Caco-2 (cell line): ENCODE measurements at places on chromosomes 1 and 21. TPM values are rescaled to one million over a fixed set of nuclear protein-coding genes. Genes with fewer than 3 reads are reported as not detected.

ZYG11A gene
- 2.3 and 2.4 TPM in 2 replicates for total RNA-seq

BNIPL gene
- 1.9 and 2.3 TPM in 2 replicates for total RNA-seq

MANEAL gene
- 24.8 and 25.9 TPM in 2 replicates for total RNA-seq

REN gene
- not detected in 2 replicates for total RNA-seq

SELENBP1 gene
- total RNA-seq = 18.5 and 18.7 TPM in 2 replicates

ATP6V1G3 gene
- 3.5 and 4.7 TPM in 2 replicates for total RNA-seq

CFHR1 gene
- total RNA-seq = not detected in 2 replicates

C1orf198 gene
- total RNA-seq = 80.1 and 92.2 TPM in 2 replicates

SLFNL1 gene
- total RNA-seq = 0.09 and 0.18 TPM in 2 replicates

SPRR1B gene
- total RNA-seq = not detected in 2 replicates

GRCh38 chr1:151373196-151373595, 691 bp upstream of the SELENBP1 start:
- no peak for DNase-seq

GRCh38 chr1:153194331-153195050, 8.7 kb upstream of the LELP1 start:
- DNase-seq = no peak

GRCh38 chr1:155776414-155776813, 80.6 kb downstream of the GON4L start:
- no peak for DNase-seq

DNA sequence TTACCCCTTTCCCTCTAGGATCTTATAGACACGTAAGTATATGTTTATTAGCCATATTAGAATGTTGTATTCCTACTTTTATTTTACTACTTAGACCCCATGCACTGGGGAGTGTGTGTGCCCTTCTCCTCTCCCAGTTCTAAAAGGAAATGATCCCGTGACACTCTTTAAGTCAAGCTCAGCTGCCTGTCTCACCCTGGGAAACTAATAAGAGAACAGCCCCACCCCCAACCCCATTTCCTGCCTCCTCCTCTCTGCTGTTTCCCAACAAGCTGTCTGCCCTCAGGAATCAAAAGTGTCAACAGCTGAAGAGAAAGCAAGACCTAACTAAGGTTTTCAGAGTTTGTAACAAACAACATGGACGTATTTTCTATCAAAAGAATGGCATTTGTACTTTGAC, 92.6 kb upstream of the VAV3 start:
- no peak for DNase-seq

- no peak for DNase-seq
Measured at GRCh38 chr1:15215116-15215515, 31.9 kb upstream of the FHAD1 start.

DNA sequence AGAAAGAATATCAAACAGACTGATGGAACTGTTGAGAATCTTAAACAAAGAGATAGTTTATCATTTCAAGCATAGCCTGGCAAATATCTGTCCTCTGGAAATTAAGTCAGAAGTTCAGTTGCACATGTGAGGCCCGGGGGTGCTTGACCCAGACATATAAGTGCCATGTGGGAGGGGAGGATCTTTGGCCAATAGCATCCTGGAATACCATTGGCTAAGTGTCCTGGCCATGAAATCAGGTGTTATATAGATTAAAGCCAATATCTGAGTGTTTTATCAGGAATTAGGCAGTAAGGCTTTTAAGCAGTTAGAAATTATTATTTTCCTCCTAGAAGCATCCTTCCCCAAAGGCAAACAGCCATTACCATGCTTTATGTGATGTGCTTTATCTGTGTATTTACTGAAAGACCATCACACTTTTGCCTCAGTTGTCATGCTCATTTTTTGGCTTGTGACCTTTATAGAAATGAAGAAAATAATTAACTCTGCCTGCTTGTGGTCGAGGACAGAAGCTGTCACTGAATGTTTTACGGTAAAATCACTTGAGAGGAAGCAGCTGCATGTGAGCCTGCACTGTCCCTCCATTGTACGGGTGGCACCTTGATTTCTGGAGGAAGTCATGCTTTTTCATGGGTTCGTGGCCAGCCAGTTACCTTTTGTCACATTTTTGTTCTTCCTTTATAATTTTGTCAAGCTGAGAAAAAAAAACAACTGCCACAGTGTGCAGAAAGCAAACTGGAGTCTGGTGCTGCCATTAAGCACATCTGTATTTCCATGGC, 259.9 kb upstream of the FMN2 start:
- no peak for DNase-seq

GRCh38 chr1:6360117-6360496, 33.5 kb downstream of the ACOT7 start:
- DNase-seq = no peak

DNA sequence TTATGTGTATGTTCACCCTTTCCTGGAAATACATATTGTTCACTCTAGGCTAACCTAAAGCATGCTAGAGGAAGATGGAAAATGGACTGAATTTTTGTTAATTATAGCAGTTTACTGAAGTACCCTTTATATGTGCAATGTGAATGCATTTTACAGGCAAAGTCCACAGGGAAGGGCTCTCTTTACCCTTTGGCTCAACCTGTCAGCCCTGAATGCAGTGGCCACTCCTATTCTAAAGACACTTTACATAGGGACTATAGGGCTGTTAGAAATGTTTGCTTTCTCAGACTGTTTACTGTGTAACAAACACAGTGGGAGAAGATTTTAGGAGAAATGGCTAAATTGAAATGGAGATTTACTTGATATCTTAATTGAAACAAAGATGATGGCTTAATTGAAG, 78.5 kb downstream of the BRINP2 start:
- DNase-seq = no peak

DNA sequence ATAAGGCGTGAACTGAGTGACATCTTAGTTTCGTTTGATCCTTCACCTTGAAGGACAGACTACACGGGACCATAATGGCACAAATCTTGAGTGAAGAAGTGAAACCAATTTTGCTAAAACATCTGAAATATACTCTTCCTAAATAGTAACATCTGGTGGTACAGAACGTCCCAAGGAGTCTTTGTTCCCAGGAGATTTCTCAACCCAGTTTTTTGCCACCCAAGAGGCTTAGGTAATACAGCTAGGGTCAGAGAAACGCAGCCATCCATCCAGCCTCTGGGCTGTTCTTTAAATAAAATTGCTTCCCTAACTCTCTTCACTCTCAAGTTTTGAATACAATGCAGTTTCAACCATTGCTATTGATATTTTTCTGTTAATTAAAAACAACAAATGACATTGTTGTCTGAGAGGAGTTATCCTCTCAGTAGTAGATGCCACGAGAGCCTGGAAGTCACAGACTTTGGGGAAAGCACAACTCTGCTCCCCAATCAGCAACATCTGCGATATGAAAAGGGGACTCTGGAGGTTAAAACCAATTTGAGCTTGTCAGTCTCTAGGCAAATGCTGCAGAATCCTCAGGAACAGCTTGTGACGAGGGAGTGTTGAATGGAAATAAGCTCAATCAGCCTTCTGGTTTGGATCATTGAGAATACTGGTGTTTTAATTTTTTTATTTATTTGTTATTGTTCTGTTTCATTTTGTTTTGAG, 394.3 kb upstream of the ADGRL2 start:
- DNase-seq = no peak

GRCh38 chr1:51234721-51235425, 1.2 kb upstream of the RNF11 start:
- DNase-seq = no peak

- peak; percentile 34 for DNase-seq
Measured at GRCh38 chr1:94236630-94237290, 624 bp downstream of the ARHGAP29 start.

GRCh38 chr1:236066054-236066453, 1.2 kb upstream of the NID1 start:
- DNase-seq = no peak

- DNase-seq = peak; percentile 13
Measured at GRCh38 chr21:46598581-46599572, 6.0 kb downstream of the S100B start.

- no peak for DNase-seq
Measured at GRCh38 chr1:26768755-26769154, 19.0 kb upstream of the PIGV start.
